SW480 (cell line): ENCODE measurements at places on chromosomes 7 and 10.
A peak's percentile ranks its signal among the peaks of the same experiment; 100 is the strongest.

GRCh38 chr7:80806663-80807062 is 112.2 kb downstream of the SEMA3C start:
- no peak for DNase-seq

- DNase-seq: no peak
Observed at GRCh38 chr10:82468453-82468852, 593.5 kb downstream of the NRG3 start.

- DNase-seq: no peak
Observed at GRCh38 chr7:158366916-158367633, 220.5 kb downstream of the PTPRN2 start.

DNA sequence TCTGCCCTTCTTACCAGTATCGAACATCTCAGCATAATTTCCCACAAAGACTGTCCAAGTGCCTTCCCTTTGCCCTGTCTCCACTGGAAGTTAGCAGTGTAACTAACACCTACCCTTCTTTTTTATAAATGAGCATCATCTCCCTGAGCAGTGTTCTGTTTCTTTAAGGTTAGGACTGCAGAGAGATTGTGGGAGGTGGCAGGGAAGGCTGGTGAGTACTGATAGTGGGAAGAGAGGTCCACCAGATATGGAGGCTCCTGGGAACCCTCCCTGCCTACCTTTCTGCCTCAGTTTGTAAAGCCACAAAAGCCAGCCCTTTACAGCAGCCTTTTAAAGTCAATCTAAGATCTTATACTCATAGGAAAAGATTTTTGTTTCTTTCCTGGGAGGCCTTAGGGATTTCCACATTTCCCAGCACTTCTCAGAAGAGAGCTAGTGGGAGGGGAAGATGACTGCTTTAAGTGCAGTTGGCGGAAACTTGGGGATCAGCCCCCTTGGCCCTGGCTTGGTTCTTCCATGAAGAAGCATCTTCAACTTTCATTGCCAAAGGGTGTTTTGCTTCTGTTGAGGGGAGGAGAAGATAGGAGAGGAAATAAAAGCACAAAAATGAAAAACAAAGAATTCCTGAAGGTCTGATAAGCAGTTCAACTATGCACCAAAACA is 36.6 kb upstream of the CALD1 start:
- no peak for DNase-seq

DNA sequence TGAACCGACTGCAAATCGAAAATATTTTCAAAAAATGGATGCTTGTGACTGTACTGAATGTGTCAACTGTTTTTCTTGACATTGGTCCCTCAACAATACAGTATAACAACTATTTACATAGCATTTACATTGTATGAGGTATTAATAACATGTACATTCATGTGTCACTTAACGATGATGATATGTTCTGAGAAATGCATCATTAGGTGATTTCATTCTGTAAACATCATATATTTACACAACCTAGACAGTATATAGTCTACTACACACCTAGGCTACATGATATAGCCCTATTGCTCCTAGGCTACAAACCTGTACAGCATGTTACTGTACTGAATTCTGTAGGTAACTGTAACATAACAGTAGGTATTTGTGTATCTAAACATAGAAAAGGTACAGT is 39.7 kb downstream of the SIRT1 start:
- no peak for DNase-seq

- no peak for DNase-seq
Observed at GRCh38 chr7:25375805-25376600, 147.7 kb upstream of the NPVF start.

GRCh38 chr7:33824911-33825459 is 80.4 kb upstream of the BMPER start:
- no peak for DNase-seq

DNA sequence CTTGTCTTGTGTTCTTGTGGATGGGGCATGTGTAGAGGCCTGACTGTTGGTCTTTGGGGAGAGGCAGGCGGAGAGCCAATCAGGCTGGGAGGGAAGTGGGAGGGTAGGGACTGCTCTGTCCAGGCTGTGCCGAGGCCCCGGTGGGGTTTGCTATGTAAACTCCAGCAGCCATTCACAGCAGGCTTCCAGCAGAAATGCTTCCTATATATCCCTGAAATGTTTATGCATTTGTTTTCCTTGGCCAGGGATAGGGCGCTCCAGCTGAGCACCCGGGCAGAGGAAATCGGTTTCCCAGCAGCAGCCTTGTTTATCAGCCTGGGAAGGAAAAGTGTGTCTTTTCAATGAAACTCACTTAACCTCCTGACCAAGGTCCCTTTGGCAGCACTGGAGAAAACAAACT is 18.3 kb upstream of the AQP1 start:
- no peak for DNase-seq

DNA sequence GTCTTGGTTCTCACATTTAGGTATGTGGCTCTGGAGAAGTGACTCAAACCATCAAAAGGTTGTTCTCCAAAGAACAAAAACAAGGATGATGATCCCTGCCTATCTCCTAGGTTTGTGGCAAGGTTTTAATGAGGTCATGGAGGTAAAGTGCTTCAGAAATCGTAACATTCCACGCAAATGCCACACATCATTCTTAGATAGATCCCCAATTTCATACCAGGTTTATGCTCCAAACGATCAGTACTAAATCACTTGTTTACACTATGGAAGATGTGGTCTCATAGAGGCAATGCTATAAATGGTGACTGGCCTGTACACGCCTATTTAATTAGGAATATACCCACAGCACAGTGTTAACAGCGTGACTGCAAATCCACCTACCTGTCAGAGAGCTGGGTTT is 66.6 kb downstream of the MINDY3 start:
- no peak for DNase-seq

- no peak for DNase-seq
Observed at GRCh38 chr7:52708846-52709245, 326.6 kb upstream of the POM121L12 start.

GRCh38 chr10:80900661-80901060 is 363.0 kb downstream of the SH2D4B start:
- peak; percentile 81 for DNase-seq

DNA sequence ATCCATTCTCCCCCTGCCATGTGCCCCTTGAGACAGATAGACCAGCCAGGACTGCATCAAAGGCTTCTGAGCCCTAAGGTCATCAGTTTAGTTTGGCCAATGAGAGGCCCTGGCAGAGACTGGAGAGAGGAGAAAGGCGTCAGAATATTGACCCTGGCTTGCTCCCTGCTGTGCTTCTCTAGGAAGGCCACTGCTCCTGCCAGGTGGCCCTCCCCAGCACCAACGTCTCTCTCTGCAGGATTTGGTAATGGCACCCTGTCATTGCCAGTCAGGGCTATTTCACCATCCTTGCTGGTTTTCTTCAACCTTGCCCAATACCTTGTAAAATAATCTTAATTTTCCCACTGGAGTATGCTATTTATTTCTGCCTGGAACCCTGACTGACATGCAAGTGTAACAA is 38.8 kb upstream of the ZRANB1 start:
- DNase-seq: no peak

DNA sequence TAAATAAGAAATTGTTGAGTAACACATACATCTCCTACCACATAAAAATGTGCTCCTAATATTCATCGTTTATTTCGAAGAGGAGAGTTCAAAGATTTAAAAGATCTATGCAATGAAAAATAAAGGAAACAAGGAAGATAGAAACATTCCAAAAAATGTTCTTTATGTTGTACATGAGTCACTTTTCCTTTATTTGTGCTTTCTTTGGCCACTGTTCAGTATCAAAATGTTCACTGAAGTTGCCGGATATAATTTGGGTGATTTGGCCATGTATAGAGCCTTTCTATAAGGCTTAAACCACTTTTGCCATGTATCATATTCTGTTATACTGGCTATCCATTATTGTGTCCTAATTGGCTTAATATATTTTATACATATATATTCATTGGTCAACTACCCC is 62.9 kb upstream of the PRR15 start:
- DNase-seq: no peak

DNA sequence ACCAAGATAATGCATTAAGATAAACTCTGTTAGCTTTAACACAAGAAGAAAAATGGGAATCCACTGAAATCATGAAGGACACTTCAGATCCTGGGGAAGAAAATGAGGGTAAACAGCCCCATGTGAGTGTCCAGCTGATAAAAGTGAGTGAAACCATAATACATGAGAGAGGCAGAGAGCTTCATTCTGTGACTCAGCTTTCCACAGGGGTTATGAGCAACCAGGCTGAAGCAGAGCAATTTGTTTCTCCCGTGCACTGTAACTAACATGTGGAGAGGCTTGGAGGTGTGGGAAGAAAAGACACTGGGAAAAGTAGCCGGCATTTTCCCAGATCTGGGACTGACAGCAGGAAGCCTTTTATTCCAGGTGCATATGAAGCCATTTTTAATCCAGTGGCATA is 971.7 kb downstream of the ANKRD7 start:
- DNase-seq: no peak

GRCh38 chr7:157684157-157684908 is 347.5 kb downstream of the DNAJB6 start:
- DNase-seq: no peak

- no peak for DNase-seq
Observed at GRCh38 chr10:43202224-43202656, 64.0 kb downstream of the CSGALNACT2 start.

- DNase-seq: peak; percentile 63
Observed at GRCh38 chr10:103890194-103890658, 27.8 kb downstream of the STN1 start.

- DNase-seq: peak; percentile 32
Observed at GRCh38 chr7:25124465-25125136, 459 bp downstream of the CYCS start.

- peak; percentile 33 for DNase-seq
Observed at GRCh38 chr7:112938863-112939573, 147.6 kb downstream of the GPR85 start.

DNA sequence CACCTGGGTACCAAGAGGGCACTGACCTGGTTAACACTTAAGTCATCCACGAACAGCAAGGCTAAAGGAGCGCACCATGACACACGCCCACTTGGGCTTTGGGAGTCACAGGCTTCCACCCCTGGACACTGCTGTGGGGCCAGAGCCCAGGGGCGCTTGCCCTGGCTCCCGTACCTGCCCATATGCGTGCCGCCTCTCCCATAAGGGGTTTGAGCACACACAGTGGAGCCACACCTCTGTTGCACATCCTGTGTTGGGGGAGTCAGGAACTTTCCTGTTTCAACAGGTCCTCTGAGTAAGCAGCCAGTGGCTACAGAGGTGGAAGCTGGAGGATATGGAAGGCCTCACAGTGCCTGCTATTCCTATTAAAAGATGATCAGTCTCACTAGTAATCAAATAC is 152.0 kb downstream of the REEP3 start:
- no peak for DNase-seq

DNA sequence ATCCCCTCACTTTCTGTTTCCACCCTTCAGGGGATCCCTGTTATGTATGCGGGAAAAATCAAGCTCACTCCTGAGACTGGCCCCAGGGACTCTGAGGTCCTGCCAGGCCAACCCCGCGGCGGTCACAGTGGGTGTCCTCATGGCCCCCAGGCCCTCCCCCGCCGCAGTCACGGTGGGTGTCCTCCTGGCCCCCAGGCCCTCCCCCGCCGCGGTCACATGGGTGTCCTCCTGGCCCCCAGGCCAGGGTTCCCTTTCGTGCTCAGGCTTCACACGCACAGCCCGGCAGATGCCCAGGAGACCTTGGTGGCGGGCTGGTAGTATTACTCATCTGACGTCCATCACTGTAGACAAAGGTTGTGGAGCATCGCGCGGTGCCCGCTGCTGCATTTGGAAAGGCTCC is 491.0 kb upstream of the FOXK1 start:
- DNase-seq: no peak

- DNase-seq: no peak
Observed at GRCh38 chr10:74249865-74250264, 98.8 kb downstream of the ADK start.

- DNase-seq: no peak
Observed at GRCh38 chr10:76047521-76047920, 616.1 kb downstream of the LRMDA start.

DNA sequence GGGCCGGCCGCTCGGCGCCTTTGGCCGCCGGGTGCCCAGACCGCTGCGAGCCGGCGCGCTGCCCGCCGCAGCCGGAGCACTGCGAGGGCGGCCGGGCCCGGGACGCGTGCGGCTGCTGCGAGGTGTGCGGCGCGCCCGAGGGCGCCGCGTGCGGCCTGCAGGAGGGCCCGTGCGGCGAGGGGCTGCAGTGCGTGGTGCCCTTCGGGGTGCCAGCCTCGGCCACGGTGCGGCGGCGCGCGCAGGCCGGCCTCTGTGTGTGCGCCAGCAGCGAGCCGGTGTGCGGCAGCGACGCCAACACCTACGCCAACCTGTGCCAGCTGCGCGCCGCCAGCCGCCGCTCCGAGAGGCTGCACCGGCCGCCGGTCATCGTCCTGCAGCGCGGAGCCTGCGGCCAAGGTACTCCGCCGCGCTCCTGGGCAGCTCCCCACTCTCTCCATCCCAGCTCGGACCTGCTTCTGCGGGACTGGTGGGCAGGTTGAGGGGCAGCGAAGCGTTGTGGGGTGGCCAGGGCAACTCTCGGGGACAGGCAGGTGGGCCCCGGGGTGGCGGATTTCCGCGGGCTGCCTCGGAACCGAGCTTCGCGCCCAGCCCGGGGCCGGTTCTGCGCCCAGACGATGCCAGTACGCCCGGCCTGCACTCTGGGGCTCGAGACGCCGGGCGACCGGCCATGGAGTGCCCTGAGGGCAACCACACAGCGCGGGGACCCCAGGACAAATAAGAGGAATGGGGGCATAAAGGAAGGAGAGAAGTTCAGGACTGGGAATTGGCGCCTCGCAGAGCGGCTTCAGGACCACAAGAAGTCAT is 578 bp downstream of the HTRA1 start:
- DNase-seq: peak; percentile 51

DNA sequence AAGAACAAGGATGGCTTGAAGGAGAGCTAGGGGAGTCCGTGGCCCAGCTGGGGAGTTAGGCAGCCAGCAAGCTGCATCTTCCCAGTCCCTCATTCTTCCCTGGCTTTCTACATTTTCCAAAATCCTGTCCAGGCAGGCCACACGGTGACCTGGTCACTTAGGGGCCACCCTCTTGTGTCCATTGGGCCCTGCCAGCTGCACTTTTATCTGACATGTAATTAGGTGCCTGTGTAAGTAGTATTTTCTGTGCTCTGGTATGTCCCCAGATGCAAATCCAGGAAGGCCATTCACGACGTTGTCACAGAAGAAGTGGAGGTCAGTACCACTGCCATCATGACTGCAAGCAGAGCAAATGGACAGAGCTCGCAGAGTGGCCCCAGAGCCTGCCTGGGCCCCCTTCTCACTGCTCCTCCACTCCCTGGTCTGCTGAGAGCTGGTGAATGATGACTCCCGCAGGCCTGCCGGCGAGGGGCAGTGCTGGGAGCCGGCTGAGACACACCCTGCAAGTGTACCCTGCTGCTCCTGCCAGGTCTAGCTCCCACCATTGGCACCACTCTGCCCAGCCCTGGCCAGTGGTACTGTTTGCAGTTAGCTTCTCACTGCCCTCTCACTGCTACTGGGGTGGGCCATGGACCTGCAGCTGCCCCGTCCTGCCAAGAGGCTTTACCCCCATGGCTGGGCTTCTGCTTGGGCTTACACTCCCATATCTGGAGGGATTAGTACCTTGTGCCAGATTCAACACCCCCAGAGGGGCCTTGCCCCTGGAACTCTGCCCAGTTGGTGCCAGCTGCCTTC is 98.2 kb downstream of the GLRX3 start:
- no peak for DNase-seq
